Right hindlimb (tissue), 1 donor: ENCODE measurements at places on chromosomes 13 and 19.
A peak's percentile ranks its signal among the peaks of the same experiment; 100 is the strongest.

DNA sequence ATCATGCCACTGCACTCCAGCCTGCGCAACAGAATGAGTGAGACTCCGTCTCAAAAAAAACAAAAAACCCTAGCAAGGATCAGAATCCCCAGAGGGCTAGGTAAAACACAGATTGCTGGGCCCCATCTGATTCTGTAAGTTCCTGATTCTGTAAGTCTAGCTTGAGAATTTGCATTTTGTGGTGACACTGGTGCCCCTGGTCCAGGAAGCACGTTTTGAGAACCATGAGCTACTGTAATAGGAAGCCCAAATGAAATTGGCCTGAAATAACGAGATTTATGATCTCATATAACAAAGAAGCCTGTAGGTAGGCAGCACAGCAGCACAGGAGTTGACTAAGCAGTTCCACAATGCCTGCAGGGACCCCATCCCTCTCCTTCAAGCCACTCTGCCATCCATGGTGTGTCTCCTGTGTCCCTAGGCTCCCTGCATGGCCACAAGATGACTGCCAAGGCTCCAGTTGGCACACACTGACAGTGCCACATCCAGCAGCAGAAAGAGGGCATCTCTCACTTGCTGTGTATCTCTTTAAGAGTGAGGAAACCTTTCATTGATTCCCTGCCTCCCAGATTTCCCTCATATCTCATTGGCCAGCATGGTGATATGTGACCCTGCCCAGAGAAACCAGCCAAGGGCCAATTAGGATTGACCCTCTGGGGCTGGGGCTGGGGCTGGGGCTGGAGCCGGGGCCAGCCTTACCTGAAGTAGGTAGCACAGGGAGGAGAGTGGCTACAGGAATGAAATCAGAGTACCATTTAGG is 21.7 kb downstream of the SIPA1L3 start:
- DNase-seq: no peak

- DNase-seq: peak; percentile 94
These were observed at the start of gene CLASRP for GRCh38 chr19:45038931-45039893. Gene CLASRP, plus strand, starts transcription at chr19:45039045. Its CDS starts 1,168 bp downstream, at chr19:45040213.

- no peak for DNase-seq
These were observed 19.2 kb downstream of the SIGLEC7 start for GRCh38 chr19:51161266-51161665.

DNA sequence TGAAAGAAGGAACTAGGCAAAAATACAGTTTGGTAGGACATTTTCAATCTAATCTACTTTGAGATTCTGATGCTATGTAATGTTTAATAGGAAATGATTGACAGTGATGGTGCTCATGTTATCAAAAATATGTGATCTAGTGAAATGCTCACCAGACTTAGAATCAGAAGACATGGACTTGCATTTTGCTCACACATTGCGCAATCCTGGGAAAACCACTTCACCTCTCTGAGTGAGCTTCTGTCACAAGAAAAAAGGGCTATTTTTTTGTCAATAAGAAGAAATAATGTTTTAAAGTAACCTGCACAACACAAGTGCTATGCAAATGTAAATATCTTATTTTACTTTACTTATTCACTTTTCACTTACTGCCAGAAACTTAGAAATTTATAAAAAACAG is 380.9 kb upstream of the HTR2A start:
- DNase-seq: no peak

- no peak for DNase-seq
These were observed 119.1 kb downstream of the KLF12 start for GRCh38 chr13:74015137-74015536.

DNA sequence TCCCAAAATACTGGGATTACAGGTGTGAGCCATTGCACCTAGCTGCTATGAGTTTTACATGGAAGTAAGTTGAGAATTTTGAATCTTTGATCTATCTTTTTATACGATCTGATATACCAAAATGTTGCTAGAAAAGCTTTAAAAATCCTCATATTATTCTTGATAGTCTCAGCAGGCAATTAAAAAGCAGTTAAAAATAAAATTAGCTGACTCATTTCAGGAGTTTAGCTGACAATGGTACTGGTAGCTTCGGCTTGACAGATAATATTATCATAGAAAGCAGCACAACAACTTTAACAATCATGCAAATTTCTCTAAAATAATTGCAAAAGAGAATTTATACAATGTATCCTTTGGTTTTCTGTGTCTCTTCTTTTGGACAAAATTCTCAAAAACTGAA is 9.6 kb upstream of the FOXO1 start:
- DNase-seq: no peak

DNA sequence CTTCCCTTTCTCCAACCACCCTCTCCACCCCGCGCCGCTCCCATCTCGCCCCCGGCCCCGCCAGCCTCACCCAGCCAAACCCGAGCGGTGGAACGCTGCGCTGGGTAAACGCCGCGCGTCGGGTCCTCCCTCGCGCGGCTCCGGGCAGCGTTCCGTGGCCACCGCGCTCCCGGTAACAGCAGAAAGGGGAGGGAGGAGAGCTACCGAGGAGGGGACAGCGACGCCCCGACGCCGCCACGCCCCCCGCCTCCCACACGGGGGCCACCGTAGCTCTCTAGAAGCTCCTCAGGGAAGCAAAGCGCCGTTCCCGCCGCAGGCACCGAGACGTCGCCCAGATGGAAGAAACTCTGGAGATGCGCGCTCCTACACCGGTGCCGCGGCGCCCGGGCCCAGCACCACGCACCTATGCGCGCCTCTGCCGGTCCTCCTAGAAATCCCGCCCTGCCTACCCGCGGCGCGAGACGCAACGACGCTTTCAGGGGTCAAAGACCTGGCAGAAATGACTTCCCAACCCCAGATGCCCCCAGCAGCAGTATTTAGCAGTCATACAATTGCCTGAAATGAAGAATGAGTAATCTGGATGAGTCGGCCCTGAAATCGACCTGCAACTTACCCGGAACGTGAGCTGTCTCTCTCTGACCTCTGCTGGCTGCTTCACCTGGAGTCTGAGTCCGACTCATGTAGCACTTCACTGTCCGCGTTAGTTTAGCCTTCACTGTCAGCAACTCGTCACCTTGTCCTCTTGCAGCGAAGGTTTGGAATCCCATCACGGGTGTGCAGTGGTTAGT is at the start of gene RUBCNL:
TSS of gene RUBCNL (minus strand) at position 189 of the 788 bp plus-strand sequence. CDS start 14,777 bp downstream, outside the sequence.
- peak; percentile 36 for DNase-seq

- DNase-seq: peak; percentile 46
These were observed 39.7 kb downstream of the THSD1 start for GRCh38 chr13:52366291-52366690.

GRCh38 chr13:107809125-107809524 is 406.2 kb downstream of the LIG4 start:
- DNase-seq: no peak

- no peak for DNase-seq
These were observed 586.6 kb downstream of the SLITRK1 start for GRCh38 chr13:83295686-83296085.

- DNase-seq: peak; percentile 68
These were observed 4.5 kb downstream of the GNG8 start for GRCh38 chr19:46631481-46631880.

DNA sequence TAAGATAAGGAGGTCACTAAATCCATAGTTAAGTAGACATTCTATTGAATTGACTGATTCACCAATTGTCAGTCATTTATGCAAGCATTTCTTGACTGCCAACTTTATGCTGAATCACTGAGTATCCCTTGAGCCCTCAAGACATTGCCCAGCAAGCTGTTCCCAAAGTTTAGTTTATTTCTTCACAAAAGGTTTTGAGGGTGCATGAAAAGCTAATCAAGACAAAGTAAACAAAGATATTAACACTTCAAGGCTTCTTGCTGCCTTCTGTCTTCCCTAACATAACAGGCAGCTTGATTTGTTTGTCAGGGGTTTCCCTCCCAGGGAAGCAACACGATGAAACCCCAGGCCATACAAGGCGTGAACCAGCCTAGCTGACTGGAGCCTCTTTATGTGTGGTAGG is 374.4 kb downstream of the SPRY2 start:
- DNase-seq: no peak

GRCh38 chr13:51729866-51730553 is 74.0 kb downstream of the DHRS12 start:
- DNase-seq: peak; percentile 65

- peak; percentile 69 for DNase-seq
These were observed 13.6 kb upstream of the ICAM3 start for GRCh38 chr19:10352764-10353671.

- DNase-seq: no peak
These were observed 185.3 kb upstream of the ARGLU1 start for GRCh38 chr13:106753251-106753650.

DNA sequence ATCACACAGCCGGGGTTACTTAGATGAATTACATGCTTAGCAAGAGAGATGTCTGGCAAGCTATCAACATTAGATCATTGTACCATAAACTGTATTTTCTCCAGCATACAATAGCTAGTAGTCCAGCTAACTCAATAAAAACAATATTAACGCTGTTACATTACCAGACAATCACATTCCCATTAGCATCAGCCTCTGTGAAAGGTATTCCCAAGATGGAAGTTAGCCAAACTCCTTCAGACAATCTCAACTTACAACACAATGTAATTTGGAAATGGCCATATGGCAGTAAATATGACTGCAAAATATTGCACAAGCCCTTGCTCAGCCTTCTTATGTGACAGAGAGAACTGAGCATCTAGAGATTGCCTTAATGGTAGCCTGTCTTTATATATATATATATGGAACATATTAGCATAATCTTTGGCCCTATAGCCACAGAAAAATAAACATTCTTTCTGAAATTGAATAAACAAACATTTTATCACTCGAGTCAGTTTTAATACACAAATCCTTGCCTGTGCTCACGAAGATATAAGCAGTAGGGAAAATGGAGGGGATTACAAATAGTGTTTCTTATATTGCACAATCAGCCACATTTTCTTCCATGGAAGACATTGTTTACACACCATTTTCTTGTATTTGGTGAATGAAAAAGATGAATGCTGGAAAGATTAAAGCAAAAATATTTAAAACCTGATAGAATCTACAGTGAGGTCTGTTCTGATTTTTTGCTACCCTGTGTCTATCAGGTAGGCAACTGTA is 1060.5 kb downstream of the DIAPH3 start:
- no peak for DNase-seq

DNA sequence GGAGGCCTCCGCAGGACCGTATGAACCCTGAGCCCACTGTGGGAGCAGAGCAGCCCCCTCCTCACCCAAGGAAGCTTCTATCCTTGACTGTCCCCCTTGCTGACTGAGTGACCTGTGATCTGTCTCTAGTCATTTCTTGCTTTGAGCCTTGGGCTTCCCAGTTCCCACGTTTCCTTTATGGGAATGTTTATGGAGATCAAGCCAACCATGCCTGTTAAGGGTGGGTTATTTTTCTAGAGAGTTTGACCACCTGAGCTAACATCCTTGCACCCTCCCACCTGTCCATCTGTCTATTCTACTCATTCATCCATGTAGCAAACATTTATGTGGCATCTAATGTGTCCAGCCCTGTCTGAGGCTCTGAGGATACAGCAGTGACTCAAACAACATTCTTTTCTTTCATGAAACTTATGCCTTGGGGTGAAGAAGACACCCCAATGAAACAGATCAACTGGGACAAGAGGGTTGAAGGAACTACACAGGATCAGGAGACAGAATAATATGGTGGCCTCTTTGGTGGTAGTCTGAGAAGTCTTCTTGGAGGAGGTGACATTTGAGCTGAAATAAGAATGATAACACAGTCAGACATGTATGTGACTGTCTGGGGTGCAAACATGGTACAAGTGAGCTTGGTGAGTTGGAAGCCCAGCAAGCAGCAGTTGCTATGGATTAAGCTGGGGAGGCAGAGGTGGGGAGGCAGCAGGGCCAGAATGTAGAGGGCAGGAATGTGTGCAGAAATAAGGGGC is 30.5 kb downstream of the CERS4 start:
- DNase-seq: no peak

GRCh38 chr13:59997976-59998375 is 165.8 kb downstream of the DIAPH3 start:
- DNase-seq: no peak

GRCh38 chr13:28537171-28537570 is 42.2 kb upstream of the FLT1 start:
- no peak for DNase-seq

GRCh38 chr19:7355151-7355820 is 6.5 kb downstream of the ARHGEF18 start:
- no peak for DNase-seq

DNA sequence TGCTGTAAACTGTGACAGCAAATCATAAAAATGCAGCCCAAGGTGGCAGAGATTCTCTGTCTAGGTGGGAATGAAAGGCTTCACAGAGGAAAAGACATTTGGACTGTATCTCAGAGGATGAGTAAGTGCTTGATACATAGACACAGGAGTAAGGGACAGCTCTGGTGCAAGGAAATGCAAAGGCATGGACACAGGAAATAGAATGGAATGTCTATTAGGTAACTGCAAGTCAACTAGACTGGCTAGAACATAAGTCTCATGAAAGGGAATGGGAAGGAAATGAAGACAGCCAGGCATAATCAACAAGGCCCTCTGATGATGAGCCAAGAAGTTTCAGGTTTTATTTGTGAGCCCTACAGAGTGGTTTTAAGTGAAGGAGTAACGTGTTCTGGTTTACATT is 321.7 kb downstream of the SUCLA2 start:
- no peak for DNase-seq

- no peak for DNase-seq
These were observed 38.1 kb downstream of the RUBCNL start for GRCh38 chr13:46348961-46349360.

- DNase-seq: no peak
These were observed 53.3 kb downstream of the MYO16 start for GRCh38 chr13:108682714-108683113.

DNA sequence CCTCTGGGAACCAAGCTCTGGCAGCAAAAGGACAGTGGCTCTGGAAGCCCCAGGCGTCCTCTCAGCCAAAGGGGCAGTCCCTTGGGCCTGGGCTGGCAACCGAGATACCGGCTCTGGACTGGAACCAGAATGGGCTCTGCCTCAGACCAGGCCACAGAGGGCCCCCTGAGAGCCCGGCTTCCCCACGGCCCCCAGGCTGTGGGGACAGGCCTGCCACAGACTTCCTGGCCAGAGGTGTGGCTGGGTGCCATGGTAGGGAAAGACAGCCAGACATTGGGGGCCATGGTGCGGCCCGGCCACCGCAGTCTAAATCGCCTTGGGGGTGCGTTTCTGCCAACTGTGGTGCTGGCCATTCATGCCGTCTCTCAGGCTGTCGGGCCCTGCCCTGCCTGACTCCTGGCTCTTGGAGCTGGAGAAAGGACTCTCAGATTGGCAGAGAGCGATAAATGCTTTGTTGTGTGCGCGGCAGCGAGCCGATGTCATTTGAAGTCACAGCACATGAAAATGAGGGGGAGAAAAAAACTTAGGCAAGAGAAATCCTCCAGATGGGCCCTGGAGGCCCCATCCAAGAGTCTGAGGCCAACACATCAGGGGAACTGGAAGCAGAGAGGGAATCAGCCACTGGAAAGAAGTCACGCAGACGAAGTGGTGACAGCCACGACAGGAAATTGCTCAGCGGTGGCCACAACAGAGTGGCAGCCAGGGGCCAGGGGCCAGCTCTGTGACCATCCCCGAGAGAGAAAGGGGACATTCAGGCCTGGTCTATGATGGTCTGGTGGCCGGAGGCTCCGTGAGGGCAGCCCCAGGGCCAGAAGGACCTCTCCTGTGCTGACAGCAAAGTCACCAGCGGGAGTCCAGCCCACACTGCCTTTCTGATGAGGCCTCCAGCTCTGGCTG is 26.5 kb downstream of the SH3GL1 start:
- peak; percentile 52 for DNase-seq
